Fibroblast of the conjunctiva (primary cell): ENCODE measurements at places on chromosomes 3 and 15.

DNA sequence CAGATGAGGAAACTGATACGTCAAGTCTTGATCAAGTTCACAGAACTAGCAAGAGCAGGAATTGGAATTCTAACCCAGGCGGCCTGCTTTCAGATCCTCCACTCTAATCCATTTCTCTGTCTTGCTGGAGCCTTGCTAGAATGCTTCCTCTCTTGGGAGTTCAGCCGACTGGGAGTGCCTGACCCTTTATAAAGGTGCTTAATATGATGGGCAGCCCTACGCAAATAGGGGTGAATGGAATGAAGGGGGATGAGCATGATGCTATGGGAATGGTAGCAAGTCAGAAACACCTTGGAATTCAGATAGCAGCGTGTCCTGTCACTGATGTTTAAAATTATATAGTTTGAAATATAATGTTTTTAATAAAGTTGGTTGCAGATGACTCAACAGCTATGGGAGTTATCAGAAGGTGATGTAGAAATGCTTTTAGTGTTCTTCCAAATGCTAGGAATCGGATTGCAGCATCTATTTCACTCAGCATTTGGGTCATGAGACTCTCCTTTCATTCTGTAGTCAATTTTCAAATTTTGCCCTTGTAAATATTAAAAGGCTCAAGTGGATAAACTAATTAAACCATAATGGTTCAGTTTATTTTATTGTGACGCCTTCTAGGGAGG lies 150.7 kb downstream of the FNDC3B start:
- DNase-seq, result no peak

DNA sequence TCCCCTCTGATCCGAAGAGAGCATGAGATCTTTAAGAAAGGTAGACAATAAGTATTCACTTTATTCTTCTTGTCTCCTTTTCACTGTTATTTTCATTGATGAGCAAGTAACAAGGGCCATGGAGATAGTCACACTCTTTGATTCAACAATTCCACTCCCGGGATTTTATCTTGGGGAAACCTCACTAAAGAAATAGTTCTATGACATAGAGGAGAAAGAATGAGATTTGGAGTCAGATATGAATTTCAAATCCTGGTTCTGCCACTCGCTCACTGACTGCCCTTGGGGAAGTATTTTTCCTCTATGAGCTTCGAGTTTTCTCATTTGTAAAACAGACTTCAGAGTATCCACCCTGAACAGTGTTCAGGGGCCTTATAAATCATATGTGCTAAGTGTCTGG lies 514.6 kb downstream of the NLGN1 start:
- DNase-seq, result no peak

- no peak for DNase-seq
These were observed 5.3 kb downstream of the RBM15B start for GRCh38 chr3:51396401-51396800.

- DNase-seq, result no peak
These were observed 16.9 kb downstream of the ACAA1 start for GRCh38 chr3:38119821-38120692.

- DNase-seq, result no peak
These were observed 10.0 kb downstream of the PRKCD start for GRCh38 chr3:53171064-53171418.

GRCh38 chr3:77377717-77378116 lies 337.8 kb downstream of the ROBO2 start:
- no peak for DNase-seq

DNA sequence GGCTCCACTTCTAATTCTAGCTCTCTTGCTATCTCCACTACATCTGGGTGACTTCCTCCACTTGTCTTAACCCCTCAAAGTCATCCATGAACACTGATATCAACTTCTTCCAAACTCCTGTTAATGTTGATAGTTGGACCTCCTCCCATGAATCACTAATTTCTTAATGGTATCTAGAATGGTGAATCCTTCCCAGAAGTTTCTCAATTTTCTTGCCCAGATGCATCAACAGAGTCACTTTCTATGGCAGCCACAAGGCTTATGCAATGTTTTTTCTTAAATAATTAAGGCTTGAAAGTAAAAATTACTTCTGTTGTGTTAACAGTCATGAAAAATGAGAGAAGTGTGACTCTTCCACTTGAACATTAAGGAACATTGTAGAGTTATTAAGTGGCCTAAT lies 164.3 kb downstream of the PCCB start:
- no peak for DNase-seq

GRCh38 chr15:75694241-75695182 lies 18.1 kb downstream of the CSPG4 start:
- DNase-seq, result peak; percentile 97

DNA sequence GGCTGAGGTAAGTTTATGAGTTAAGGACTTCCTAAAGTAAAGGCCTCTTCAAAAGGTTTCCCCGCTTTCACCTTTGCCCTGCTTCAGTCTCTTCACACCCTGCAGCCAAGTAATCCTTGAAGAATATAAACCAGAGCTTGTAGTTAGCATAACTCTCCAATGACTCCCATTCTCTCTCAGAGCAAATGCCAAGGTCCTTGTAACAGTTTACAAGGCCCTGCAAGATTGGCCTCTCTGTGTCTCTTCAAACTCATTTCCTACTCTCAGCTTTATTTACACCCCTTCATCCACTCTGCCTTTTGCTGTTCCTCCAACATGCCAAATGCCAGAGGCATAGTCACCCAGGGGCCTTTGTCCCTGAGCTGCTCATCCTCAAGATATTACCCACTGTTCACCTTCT lies 60.5 kb upstream of the MME start:
- no peak for DNase-seq

- no peak for DNase-seq
These were observed 273.0 kb downstream of the PLCL2 start for GRCh38 chr3:17157713-17158112.

GRCh38 chr3:151319628-151320027 lies 3.0 kb upstream of the GPR87 start:
- DNase-seq, result no peak

DNA sequence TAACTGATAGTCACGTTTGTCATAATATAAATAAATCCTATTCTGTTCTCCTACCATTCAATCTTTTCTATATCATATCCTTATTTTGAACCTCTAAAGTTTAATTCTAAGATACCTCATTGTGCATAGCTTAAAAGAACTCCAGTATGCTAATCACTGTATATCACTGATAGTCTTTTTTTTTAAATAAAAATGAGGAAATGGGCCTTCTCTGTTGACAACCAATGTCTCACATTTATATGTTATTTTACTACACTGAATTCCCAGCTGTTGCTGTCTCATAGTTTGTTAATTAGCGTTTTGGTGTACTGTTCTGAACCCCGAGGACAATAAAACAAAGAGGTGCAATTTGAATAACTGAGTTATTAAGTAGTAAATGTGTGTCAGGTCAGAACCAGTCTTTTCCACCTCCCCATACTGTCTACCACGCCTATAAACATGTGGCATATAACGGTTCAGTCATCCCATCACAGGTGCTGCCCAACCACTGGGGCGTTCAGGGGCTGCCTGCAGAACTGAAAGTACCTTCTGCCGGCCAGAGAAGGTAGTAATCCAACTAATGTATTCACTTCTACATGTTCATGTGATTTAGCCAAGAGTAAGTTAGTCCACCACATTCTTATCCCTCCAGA lies 14.9 kb downstream of the CBLB start:
- no peak for DNase-seq

GRCh38 chr15:98620020-98620419 lies 28.3 kb upstream of the IGF1R start:
- DNase-seq, result no peak

GRCh38 chr15:78853500-78853899 lies 19.2 kb upstream of the MORF4L1 start:
- DNase-seq, result no peak

DNA sequence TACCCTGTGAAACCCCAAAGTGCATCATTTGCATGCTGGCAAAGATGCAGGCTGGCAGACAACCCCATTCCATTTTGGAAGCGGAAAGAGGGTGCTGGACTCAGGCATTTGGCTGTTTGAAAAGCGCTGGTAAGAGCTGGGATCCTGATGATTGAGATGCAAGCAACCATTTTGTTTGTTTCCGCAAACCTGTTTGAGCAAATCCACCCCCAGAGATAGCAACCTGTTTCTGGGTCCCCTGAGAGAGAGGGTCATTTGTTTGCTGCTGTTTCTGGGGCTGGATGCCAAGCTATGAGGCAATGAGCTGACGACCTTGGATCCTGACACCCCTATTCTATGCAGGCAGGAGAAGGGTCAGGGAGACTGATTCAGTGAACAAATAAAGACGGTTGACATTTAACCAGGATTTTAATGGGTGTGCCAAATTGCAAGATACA lies 9.8 kb downstream of the SLC6A1 start:
- no peak for DNase-seq

DNA sequence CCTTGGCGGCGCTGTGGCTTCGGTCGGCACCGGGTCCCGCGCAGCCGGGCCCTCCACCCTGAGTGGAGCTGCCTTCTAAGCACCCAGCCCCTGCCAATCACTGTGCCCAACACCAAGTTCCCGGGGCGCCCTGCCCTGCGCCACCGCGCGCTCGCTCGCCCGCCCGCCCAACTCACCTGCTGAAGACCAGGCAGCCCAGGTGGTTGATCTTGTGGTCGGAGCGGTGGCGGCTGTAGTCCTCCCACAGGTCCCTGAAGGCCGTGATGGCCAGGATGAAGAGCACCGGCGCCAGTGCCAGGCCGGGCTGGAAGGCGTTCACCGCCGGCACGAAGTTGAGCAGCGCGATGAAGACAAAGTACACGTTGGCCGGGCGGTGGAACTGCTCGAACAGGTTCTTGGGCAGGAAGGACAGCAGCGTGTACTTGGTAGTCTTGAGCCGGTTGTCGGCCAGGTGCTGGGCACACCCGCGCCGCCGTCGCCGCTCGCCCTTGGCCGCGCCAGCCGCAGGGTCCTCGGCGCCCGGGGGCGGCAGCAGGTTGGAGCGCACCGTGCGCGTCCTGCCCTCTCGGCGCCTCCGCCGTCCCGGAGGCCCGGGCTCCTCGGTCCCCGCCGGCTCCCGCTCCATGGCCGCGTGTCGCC lies 536 bp downstream of the ATP10A start:
- no peak for DNase-seq

GRCh38 chr3:182629521-182629920 lies 163.8 kb upstream of the ATP11B start:
- DNase-seq, result no peak

GRCh38 chr15:92879949-92880725 lies 20.0 kb upstream of the CHD2 start:
- no peak for DNase-seq

DNA sequence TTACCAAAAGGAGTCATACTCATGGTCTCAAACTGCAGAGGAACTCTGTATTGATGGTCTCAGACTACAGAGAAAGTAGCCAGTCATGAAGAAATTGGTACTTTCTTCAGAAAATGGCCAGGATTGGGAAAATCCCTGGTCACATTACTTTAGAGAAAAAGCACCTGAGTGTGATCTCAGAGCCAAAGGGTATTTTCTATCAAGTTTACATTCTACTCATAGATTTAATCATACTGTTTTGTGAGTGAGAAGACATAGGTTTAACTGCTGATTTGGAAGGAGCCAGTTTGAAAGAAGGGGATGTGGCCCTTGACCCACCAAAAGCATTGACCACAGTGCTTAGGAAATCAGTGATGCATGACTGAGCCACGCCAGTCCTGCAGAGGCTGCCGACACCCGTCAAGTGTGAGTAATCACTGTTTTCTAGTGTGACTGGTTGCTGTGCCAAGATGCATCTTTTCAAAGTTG lies 203.6 kb downstream of the AKAP13 start:
- no peak for DNase-seq

DNA sequence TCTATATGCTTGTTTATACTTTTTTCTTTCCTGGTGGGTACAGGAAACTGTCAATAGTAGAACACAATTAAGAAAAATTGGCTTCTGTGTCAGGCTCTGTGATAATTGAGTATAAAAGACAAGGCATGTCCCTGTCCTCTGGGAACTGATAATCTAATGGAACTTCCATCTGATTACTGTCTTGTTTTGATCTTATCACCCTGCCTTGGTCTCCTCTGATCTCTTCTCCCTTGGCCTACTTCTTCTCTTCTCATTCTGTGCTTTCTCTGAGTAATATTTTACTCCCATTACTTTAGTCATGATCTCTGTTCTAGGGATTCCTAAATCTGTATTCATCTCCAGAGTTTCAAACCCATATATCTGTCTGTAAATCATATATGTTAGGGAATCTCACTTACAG lies 14.6 kb downstream of the UBE2Q2 start:
- no peak for DNase-seq

GRCh38 chr3:68090571-68090970 lies 436.2 kb upstream of the SUCLG2 start:
- no peak for DNase-seq

GRCh38 chr15:22224241-22224671 lies 143.9 kb downstream of the OR4M2 start:
- DNase-seq, result no peak

DNA sequence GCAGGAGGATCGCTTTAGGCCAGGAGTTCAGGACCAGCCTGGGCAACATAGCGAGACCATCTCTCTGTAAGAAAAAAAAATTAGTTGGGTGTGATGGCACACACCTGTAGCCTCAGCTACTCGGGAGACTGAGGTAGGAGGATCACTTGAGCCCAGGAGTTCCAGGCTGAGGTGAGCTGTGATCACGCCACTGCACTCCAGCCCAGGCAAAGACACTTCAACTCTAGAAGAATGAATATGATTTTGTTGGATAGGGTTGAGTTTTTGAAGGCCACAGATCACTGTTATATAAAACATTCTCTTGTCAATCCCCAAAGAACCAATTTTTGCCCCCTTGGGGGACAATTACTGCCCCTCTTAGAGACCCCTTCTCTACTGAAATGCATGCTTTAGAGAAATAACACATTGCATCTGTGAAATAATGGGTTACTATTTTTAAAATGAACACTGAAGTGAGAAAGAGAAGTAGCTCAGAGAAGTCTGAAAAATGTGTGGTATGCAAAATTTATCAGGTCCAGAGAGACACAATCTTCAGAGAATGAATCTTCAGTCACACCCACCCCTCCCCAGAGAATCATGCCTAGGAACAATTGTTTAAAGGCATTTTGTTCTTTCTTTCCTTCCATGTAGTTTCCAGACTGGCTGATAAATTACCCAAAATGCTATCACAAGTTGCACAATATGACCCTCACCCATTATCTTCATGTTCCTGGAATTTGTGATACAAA lies 42.7 kb downstream of the METTL6 start:
- no peak for DNase-seq

- no peak for DNase-seq
These were observed 399.7 kb upstream of the NR2F2 start for GRCh38 chr15:95930659-95931375.

- no peak for DNase-seq
These were observed 233.0 kb upstream of the SATB1 start for GRCh38 chr3:18657858-18658820.
